ENCODE measurements at places on chromosomes 11 and 22. TPM values are rescaled to one million over a fixed set of nuclear protein-coding genes. Genes with fewer than 3 reads are reported as not detected.

Gene OR51B4
- total RNA-seq, result not detected

Gene C1QTNF5
- not detected for total RNA-seq

Gene DBX1
- not detected for total RNA-seq

Gene MICAL2
- 0.50 TPM for total RNA-seq

DNA sequence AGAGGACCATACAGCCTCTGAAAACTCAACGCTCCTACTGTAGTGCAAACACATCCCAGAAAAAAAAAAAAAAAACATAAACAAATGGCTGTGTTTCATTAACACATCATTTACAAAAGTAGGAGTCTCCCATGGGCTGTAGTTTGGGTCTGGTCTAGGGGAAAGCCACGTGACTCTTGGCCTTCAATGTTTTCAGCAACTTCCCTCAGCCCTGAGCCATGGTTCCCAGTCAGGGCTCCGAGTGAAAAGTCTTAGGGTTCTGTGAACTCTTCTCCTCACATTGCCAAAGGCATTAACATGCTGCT is 58.5 kb downstream of the CSNK2A3 start:
- DNase-seq, result no peak

Gene C22orf31
- not detected for total RNA-seq

DNA sequence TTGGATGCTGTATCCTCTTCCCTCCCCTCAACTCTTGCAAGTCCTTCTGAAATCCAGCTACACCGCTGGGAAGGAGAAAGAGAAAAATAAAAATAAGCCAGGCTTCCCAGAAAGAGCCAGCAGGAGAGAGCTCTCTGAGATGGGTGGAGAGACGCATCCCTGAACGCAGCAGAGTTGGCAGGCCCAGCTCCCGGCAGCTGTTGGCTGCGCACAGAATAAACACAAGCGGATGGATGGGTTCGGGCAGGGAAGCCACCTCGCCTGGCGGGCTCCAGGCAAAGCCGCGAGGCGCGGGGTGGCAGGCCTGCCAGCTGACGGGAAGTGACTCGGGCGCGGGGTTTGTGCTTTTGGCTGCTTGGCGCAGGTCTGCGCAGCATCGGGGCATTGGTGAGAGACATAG is 537.7 kb downstream of the MIAT start:
- no peak for DNase-seq

Gene OR10D3
- total RNA-seq, result 0.23 TPM

- no peak for DNase-seq
Measured at GRCh38 chr11:62719302-62719978, 7.8 kb downstream of the HNRNPUL2 start.

GRCh38 chr11:60363542-60364470 is 14.5 kb upstream of the MS4A7 start:
- DNase-seq, result peak; percentile 89

GRCh38 chr22:20904008-20904979 is 12.9 kb upstream of the CRKL start:
- no peak for DNase-seq

Gene LDHAL6A
- total RNA-seq, result not detected

DNA sequence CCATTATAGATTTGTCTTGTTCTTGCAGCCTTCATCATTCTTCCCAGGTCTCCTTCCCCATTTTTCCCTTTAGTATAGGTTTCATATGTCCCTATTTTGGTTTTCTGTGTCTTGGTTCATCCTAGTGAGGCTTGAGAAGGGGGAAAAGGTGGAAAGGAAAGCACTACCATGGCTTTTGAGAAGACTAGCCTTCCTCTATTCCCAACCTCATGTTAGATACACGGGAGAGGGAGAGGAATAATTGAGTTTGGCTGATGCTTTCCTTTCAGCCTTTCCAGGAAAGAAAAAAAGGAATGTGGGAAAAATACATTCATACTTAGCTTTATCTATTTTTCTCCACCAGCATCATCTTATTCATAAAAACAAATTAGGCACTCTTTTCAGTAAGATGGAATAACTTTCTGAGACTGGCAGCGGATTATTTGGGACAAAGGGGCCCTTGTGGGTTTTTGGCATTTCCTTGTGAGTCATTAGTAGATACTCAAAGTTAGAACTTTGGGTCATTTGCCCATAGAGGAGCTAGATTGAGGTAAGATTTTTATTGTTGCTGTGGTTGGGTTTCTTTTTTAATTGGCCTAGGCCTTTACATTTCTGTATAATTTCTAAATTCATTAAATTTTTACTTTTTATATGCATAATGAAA is 23.8 kb downstream of the CAPRIN1 start:
- no peak for DNase-seq

Gene PARVG
- 0.18 TPM for total RNA-seq

Data from endodermal cell (in vitro differentiated cells).